CD4-positive, alpha-beta T cell treated with Interleukin-15 for 1 hour (primary cell): ENCODE measurements at places on chromosomes 7 and 10.
A peak's percentile ranks its signal among the peaks of the same experiment; 100 is the strongest.

GRCh38 chr7:22698767-22699166 is 28.2 kb upstream of the IL6 start:
- no peak for DNase-seq

GRCh38 chr10:130160775-130161174 is 24.6 kb downstream of the GLRX3 start:
- no peak for DNase-seq

GRCh38 chr10:26725837-26726727 is 28.6 kb downstream of the PDSS1 start:
- DNase-seq, result peak; percentile 43

DNA sequence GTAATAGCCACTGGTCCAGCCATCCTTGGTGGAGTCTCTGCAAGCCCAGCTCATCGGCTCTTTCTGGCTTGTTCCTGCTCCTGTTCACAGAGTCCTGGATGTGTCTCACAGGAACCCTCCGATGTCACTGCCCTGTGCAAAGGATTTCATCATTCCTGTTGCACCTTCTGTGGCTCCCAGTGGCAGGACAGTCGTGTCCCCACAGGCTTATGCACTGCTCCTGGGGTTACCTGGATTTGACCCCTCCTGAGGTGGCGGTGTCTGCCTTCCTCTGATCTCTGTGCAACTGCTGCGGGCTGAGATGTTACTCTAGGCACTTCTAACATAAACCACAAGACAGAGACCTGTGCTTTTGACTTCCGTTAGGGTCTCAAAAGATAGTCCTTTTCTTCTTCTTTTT is 30.6 kb downstream of the APBB1IP start:
- DNase-seq, result peak; percentile 56

GRCh38 chr10:5259952-5260578 is 63.4 kb downstream of the AKR1C4 start:
- no peak for DNase-seq

DNA sequence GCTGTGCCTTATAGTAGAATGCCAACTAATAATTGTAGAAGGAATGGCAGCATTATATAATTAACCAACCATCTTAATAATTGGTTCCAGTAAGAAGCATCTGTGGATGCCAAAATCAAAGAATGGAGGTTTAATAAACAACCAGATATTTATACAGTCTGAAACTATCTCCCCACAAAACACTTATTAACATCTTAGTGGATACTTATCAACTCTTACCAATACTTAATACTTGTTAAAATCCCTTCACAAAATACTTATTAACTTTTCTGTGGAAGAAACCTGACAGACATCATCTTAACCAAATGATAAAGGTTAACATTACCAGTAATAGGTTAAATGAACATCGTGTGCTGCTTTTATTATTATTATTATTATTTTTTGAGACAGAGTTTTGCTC is 29.1 kb upstream of the FAM107B start:
- no peak for DNase-seq

DNA sequence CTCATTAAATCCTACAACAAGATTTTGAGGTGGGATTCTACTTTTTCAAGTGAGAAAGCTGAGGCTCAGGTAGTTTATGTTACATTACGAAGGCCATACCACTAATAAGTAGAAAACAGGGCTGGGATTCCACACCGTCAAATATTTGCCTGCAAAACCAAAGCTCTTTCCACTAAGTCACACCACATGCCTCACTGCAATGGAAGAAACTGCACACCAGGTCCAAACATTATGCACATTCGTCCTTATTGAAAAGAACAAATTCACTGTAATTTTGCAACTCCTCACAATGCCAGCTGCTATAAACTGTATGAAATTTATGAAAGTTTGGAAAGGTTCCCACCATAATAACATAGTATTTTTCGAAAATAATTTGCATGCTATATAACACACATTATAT is 66.5 kb downstream of the DGKB start:
- DNase-seq, result no peak

- no peak for DNase-seq
These were observed 771 bp upstream of the PILRB start for GRCh38 chr7:100357131-100357561.

GRCh38 chr10:111018021-111018420 is 58.8 kb upstream of the ADRA2A start:
- DNase-seq, result no peak

- DNase-seq, result no peak
These were observed 120.4 kb downstream of the ZMIZ1 start for GRCh38 chr10:79189181-79189580.

GRCh38 chr10:60614363-60614762 is 163.9 kb upstream of the CDK1 start:
- DNase-seq, result no peak

GRCh38 chr10:104029521-104029860 is 56.2 kb downstream of the COL17A1 start:
- no peak for DNase-seq

GRCh38 chr7:48101968-48102367 is 12.9 kb downstream of the UPP1 start:
- no peak for DNase-seq

DNA sequence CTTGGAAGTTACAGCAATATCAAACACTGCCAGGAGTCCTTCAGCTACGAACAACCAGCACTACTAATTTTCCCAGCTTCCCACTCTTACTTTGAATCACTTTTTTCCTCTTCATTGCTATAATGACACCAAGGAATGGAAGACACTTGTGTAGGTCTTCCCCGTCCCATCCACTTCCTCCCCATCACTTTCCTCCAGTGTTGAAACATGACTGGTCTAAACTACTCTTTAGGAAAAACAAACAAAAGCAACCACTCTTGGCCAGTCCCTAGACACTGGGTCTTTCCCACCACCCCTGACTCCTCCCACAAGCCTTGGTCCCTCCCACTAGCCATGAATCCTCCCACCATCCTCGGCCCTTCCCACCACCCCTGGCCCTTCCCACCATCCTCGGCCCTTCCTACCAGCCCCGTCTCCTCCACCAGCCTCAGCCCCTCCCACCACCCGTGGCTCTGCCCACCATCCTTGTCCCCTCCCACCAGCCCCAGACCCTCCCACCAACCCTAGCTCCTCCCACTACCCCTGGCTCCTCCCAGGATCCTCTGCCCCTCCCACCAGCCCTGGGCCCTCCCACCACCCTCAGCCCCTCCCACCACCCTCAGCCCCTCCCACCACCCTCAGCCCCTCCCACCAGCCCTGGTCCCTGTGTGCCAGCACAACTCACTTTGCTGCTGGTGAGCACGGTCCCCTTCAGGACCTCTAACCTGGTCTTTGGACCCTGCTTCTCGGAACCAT is 68.5 kb downstream of the CXCL12 start:
- no peak for DNase-seq

DNA sequence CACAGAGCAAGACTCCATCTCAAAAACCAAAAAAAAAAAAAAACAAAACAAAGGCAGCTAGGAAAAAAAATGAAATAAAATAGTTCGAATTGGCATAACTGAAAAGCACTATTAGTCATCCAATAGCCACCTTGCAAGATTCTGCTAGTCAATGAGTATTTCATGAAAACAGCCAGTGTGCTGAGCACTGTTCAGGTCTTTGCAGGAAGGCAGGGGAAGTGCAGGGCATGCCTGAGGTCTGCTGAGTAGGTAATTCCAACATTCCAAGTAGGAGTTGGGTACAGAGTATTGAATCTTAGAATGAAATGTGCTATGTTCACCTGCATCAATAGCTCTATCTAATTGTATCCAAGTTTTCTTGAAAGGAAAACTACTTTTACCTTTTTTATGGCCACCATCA is 22.9 kb downstream of the ABRAXAS2 start:
- no peak for DNase-seq

DNA sequence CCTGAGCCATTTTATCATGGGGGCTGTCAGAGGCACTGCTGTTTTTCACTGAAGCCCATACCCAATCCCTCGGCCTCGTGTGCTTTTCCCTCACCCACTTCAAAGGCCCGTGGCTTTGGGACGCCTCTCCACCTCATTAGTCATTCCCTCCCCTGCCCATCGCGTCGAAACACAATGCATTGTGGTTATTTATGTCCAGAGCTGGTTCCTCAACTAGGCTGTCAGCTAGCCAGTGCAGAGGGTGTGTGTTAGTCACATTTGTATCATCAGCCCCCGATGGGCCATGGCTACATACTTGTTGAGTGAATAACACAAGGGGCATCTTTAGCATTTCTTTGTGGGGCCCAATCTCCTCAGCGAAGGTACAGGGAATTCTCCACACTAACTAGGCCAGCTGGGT is 3.8 kb upstream of the CRCP start:
- DNase-seq, result no peak

- no peak for DNase-seq
These were observed 111.0 kb downstream of the EGFR start for GRCh38 chr7:55129541-55130394.

GRCh38 chr7:135447748-135448147 is 62.2 kb downstream of the CNOT4 start:
- no peak for DNase-seq

DNA sequence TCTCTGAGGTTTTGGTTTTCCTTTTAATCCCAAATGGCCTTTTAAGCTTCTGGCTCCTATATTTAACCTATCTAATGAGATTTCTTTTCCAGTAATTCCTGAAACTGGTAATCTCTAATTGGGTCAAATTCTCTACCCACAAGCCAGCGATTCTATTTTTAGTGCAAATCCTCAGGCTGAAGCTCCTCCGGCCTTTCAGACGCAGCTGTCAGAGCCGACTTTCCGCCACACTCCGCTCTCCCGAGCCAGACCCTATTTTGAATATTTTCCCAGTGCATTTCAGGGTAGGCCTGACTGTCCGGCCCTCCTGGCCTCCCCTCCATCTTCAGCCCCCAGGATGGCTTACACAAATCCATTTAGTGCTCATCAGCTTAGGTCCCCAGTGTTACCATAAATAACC is 9.7 kb upstream of the ADCY1 start:
- DNase-seq, result no peak

- no peak for DNase-seq
These were observed 494.5 kb downstream of the DNAJB6 start for GRCh38 chr7:157831143-157831905.

- DNase-seq, result no peak
These were observed 161.6 kb downstream of the LRMDA start for GRCh38 chr10:75592791-75593643.

DNA sequence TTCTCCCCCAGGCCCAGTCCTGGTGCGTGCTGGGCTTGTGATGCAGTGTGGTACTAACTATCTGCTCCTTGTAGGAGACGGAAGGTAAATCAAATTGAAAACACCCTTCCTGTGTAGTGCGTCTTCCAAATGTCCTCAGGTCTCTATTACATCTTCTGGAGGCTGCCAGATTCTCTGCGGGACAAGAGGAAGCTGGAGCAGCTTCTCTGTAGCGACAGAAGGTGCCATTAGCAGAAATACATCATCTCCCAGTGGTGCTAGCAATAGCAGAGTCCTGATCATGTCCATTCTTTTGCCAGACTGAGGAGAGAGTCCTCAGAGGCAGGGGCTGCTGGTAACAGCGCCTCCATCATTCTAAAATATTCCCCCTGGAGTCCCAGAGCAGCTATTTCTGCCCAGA is 675.2 kb downstream of the LRMDA start:
- DNase-seq, result no peak

- DNase-seq, result no peak
These were observed 63.2 kb upstream of the BMPER start for GRCh38 chr7:33842150-33842549.

DNA sequence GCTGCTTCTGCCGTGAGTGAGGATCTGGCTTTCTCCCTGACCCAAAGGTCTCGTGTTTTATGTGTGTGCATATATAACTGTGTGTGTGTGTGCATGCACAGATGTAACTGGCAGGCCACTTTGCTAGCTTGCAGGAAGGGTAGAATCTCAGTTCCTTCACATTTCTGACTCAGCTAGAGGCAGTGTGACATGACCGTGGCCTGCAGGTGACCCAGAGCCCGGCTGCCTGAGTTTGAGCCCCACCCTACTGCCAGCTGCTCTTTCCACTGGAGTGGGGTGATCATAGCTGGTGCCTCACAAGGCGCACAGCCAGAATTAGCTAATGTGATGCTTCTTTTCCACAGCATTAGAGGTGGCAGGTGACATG is 9.3 kb upstream of the MYL7 start:
- no peak for DNase-seq

DNA sequence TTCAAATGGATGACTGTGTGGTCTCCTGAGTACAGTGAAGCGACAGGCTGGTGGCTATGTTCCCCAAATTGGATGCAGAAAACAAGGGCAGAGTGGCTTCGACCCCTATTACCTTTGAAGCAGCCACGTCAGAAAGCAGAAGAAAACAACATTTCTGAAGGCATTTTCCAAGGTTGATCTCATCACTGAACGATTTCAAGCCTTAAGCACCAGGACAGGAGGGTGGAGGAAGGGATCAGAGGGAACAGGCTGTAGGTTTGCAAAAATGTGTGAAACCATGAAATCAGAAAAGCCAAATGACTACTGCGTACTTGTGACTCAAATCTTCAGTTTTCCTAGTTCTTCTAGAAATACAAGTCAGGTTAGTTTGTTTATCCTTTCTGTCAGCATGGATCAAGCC is 181.0 kb upstream of the TMEM106B start:
- DNase-seq, result no peak

- DNase-seq, result no peak
These were observed 194.8 kb downstream of the CELF2 start for GRCh38 chr10:11212288-11213085.

GRCh38 chr10:102024799-102025198 is 31.2 kb downstream of the ARMH3 start:
- no peak for DNase-seq

- DNase-seq, result no peak
These were observed 154.2 kb downstream of the EGFR start for GRCh38 chr7:55172881-55173609.

GRCh38 chr7:92359801-92360200 is 87.5 kb upstream of the GATAD1 start:
- no peak for DNase-seq

- no peak for DNase-seq
These were observed 87.8 kb downstream of the ZRANB1 start for GRCh38 chr10:125029584-125030242.

- no peak for DNase-seq
These were observed 6.0 kb downstream of the ADCYAP1R1 start for GRCh38 chr7:31058122-31058521.

DNA sequence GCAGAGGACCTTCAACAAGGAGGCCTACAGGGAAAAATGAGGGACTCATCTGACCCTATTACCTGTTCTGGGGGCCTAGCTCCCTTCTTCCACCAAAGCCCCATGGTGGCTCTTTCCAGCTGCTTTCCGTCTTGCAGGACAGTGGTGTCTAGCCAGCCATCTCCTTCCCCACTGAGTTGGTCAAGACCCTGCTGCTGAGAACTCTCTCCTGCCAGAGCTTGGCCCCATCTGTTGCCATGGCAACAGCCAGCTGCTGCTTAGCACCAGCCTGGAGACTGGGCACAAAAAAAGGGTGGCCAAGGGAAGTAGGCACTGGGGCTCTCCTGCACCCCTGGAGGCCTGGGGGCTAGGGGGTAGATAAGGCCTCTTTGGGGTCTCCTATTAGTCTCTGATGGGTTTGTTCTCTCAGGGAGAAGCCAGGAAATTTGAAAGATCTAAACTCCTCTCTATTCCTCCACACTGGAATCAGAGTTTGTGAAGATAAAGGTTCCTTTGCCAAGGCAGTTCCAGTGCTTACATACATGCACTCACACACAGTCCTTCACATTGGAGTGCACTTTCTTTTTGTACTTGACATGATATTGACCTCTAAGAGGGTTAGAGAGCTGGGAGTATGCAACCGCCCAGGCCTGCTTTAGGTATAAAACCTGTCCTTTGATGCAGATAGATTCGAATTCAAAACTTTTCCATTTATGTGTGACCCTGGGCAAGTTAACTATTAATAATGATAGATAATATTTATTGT is 15.8 kb downstream of the TSPAN33 start:
- no peak for DNase-seq
